ENCODE measurements at places on chromosomes 4 and X. TPM values are rescaled to one million over a fixed set of nuclear protein-coding genes. Genes with fewer than 3 reads are reported as not detected.

RAB41 gene
- not detected for total RNA-seq

MAGEC1 gene
- not detected for total RNA-seq

MMAA gene
- total RNA-seq = 9.5 TPM

GRCh38 chrX:134654398-134655012 is 3.8 kb downstream of the PLAC1 start:
- no peak overlapping the region for H3K4me3 ChIP-seq
- H3K27ac ChIP-seq = no peak overlapping the region
- H3K27me3 ChIP-seq = no peaks in the 10 kb centered on the region
- H3K36me3 ChIP-seq = no peaks in the 10 kb centered on the region
- no peaks in the 10 kb centered on the region for H3K4me1 ChIP-seq

- DNase-seq = no peak
- no peaks in the 10 kb centered on the region for H3K27me3 ChIP-seq
- H3K4me1 ChIP-seq = no peaks in the 10 kb centered on the region
- no peak overlapping the region for H3K4me3 ChIP-seq
- H3K36me3 ChIP-seq = no peaks in the 10 kb centered on the region
- H3K27ac ChIP-seq = no peak overlapping the region
Measured at GRCh38 chr4:95715830-95716229, 124.1 kb upstream of the PDHA2 start.

DNA sequence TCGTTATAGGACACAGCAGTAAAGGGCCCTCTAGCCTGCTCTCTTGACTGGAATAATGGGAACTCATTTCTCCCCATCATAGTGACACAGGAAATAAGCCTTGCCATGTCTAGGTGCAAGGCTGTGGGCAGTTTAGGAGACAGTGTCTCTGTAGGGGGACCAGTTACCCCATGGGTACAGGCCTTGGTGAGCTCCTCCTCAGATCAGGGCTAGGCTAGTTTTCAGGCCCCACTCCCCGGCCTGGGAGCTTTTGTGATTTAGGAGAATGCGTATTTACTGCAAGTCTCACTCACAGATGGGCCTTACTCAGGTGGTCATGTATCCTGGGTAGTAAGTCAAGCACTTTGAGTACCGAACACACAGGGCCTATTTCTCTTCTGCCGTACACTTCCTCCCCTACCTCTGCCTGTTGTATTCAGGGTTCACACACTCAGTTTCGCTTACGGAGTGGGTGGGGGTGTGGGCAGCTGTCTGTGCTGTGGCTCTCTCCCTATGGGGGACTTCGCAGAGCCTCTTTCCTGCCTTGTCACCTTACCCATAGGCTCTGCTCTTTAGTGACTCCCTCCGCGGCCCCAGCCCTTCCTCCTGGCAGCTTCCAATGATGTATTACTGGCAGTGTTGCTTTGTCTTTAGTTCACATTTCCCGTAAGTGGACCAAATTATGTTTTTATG is 34.2 kb downstream of the FAM193A start:
- peak overlapping the region; percentile 9 for H3K27ac ChIP-seq
- DNase-seq = no peak
- no peak overlapping the region for H3K4me3 ChIP-seq
- peaks cover 22% of the 10 kb centered on the region for H3K4me1 ChIP-seq
- peaks cover 5% of the 10 kb centered on the region for H3K36me3 ChIP-seq

Data from osteocyte (in vitro differentiated cells).